Immature natural killer cell (primary cell): ENCODE measurements at places on chromosomes 2 and 18. TPM values are rescaled to one million over a fixed set of nuclear protein-coding genes. Genes with fewer than 3 reads are reported as not detected.

DNA sequence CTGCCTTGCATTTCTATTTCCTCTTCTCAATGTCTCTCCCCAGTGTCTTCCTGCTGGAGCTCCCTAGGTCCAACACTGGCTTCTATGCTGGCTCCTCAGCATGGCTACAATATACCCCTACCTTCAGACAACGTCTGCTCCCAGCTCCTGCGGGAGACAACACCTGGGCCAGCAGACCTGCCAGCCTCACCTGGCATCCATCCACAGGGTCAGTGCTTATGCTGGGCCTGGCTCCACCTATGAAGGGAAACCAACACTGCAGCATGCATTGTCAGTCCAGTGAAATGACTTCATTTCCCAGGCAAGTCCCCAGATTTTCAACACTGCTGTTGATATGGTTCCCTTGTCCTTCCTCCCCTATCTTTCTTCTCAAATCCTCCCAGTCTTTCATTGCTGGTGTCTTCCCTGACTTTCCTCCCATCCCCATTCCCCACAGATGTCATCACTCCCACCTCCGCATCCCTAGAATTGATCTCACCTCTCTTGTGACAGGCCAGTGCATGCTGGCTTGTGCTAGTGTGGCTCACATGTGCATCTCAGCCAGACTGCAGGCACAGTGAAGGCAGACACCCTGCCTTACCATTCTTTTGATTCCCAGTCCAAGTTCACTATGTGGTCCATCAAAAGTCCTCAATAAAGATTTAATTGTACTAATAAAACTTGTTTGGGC, 98.0 kb downstream of the MYO5B start:
- no peak for DNase-seq

GRCh38 chr18:70672581-70672980, 383.7 kb downstream of the SOCS6 start:
- no peak for DNase-seq

DNA sequence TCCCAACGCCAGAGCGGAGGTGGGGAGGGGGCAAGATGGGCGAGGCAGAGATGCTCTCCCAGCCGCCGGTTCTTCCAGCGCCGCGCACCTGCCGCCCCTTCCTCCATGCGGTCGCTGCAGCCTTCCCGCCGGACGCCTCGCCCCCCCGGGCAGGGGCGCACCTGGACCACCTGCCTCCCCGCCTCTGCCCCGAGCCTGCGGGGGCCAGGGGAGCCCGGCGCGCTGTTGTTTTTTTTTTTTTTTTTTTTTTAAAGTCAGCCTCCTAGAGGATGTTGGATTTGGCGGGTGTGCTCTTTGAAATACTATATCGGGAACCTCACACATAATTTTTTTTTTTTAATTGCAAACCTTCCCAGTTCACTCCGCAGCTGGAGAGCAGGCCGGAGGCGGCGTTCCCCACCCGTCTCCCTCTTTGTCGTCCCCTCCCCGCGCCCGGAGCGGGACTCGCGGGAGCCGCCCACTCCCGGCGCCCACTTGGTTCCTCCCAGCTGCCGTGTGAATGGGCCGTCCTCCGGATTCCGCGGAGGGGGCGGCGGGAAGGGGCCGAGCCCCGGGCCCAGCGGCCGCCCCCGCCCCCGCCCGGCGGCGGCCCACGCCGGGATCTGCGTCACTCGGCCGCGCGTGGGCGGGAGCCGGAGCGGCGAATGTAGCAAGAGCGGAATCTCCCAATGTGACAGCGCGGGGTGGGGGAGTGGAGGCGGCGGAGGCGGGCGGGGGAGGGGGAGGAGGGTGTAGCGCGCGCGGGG, 421 bp upstream of the NAB1 start:
- DNase-seq = peak; percentile 93

DNA sequence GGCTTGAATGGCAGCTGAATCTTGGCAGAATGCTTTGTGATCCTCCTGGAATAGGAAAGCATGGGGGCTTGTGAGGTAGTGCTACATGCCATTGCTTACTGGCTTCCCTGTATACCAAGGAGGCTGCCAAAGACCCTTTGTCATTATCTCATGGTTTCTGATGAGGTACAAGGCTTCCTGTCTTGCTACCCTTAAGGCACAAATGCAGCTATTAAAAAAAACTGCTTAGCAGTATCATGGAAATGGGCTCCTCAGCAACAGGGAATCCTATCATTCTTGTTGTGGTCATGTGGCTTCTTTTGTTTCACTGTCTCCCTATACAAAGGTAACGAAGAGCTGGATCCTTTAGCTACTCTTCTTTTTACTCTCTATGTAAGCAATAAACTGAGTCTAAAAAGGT, 6.6 kb upstream of the KANSL1L start:
- DNase-seq = no peak

DNA sequence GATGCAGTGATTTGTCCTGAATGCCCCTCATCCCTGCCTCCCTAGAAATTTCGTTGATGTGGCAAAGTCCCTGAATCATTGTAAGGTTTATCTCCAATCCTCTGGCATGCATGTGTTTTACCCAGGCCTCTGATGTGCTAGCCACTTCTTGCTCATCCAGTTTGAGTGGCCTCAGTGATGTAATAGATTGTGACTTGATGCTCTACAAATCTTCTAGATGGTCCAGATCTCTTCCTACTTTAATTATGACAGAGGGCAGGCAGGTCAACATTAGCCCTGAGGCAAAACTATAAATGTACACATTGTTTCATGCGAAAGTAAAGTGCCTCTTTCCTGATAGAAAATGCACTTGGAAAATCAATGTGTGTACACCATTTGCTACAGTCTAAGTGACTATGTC, 54.5 kb downstream of the LONRF2 start:
- no peak for DNase-seq

DNA sequence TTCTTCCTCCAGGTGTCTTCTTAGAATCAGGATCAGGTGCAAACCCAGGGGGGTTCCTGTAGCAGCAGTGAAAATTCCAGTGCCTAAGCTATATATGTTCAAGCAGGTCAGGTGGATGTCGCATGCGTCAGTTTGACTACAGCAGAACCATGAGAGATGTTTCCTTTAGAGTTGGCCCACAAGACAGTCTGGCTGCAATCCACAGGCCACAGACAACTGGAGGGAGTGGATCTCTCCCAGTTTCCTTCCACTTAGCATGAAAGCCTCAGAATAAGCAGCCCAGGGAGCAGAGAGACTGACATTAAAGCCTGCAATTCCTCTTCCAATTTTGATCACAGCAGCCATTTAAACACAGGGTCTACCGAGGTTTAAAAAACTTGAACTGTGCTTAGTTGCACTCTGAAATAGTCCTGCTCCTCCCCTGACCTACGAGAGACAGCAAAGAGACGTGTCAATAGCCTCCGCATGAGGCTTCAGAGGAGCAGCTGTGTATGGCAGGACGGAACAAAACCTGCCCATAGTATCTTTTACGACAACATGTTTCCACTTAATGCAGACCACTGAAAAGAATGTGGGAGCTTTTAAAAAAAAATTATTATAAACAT, 988 bp upstream of the KCNE4 start:
- DNase-seq = no peak

GRCh38 chr2:45273412-45274249, 264.4 kb upstream of the SIX2 start:
- no peak for DNase-seq

DNA sequence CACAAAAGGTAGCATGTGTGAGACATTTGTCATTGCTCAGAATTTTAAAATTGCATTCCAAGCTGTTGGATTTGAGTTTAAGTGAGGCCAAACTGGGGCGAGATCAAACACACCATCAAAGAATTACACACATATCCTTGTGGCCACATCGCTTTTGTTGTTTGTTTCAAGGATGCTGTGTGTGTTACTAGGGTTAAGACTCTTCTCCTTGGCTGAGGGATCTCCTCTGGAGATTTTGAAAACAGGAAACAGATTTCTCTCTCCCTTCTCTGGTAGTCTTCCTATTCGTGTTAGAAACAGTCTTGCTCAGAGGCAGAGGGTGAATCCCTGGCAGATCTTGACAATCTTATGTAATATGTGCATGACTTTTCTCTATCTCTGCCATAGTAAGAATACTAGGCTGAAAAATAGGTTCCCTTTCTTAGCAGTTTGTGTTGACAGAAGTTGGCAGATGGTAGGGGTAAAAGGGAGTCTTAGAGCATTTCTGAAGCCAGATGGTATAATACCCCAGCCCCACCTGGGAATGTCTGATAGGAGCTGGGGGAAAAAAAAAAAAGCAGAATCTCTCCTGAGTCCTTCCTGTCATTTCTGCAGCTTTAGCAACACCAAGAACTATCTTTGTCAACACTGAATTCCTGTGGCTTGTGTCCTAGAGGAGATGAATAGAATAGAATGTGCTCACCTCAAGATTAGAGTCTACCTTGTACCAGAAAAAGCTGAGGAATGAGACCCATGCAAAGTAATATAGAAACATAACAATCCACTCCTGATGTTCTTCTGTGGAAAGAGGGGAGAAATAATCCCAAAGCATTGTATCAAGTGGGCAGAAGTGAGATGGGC, 101.8 kb downstream of the XRCC5 start:
- no peak for DNase-seq

GRCh38 chr2:144694456-144694855, 174.5 kb upstream of the ZEB2 start:
- no peak for DNase-seq

- no peak for DNase-seq
These were observed 206.1 kb downstream of the HAUS1 start for GRCh38 chr18:46310258-46310657.

DNA sequence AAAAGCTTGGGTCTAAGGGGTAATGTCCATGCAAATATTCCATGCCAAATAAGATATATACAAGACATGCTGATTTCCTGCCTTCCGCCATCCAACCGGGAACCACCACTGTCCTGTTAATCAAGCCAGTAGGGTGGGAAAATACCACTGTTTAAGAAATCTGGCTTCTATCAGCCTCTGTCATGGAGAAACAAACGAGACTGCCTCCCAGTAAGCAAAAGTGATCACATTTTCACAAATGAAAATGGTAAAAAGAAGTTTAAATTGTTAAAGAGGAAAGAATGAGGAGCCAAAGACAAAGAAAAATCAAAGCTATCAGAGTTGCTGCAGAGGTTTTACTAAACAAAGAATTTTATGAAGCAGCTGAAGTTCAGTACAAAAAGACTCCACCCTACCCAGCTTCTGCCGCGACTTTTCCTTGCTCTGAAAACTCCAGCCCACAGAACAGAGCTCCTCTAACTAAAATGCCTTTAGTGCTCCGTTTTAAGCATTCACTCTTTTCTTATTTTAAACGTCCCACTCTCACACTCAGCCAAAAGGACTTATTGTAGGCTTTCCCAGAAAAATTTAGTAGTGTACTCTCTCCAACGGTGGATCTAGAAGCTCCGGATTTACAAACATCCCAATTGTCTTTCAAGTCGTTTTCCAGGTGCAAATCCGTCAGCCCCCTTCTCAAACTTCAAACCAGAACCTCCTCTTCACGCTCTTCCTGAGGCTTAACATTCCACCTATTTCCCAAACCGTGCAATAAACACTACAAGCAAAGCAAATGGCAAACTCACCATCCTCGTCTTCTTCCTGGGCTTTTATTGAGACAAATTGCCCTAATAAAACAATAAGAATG, 613 bp downstream of the COL5A2 start:
- no peak for DNase-seq

DNA sequence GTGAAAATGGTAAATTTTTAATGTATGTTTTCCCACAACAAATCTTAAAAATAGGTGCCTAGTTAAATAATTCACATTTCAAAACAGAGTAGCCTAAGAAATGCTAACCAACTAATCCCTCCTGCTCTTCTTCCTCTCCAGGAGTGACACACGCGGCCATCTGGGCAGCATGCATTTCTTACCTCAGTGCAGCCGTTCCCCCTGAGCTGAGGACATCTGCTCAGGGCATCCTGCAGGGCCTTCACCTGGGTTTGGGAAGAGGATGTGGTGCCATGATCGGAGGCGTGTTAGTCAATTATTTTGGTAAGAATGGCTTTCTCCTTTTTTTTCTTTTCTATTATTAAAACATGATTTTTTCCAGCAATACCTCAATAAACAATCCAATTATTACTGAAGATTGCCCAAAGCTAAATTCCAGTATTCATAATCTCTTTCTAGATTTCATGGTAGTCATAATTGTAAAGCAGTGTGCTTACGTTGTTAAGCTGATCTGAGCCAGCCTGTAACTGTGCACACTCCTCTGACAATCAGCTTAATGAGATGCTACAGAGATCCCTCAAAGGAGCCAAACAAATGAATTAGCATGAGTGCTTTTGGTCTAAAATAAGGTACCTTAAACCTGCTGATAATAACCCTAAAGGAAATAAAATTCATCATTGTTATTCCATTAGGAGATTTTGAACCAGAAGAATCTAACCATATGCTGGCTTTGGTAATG, 45.8 kb downstream of the NEMP2 start:
- DNase-seq = no peak

DNA sequence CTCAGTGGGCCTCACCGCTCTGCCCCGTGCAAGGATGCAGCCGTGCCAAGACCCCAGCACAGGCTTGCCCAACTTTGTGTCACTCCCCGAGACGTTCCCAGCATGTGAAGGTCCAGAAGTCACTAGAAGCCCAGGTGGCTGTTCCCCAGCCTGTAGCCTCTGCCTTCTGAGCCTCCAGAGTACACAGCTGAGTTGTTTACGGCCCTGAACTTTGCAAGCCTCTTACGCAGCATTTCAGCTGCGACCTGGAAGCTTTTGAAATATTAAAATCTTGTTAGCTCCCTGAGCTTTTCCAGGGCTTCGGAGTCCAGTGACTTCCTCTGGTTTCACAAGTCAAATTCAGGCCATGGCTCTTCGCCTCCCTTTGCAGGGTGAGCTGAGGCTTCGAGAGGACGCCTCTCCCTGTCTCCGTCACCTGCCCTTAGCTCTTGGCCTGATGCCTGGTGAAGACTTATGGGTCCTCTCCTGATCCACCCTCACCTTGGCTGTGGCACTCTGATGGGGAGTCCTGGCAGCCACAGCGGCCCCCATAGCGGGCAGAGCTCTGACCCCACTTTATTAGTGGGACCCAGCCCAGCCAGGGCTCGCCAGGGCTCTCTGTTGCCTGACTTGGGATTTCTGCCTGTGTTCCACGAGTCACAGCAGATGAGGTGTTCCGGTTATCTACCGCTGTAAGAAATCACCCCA, 76.5 kb upstream of the HPCAL1 start:
- DNase-seq = no peak

GRCh38 chr2:133574620-133575019, 6.4 kb upstream of the NCKAP5 start:
- no peak for DNase-seq

GRCh38 chr18:75201282-75202270, 7.4 kb downstream of the PTGR3 start:
- DNase-seq = no peak

- no peak for DNase-seq
These were observed 91.9 kb upstream of the CXCR4 start for GRCh38 chr2:136209561-136210454.

The TRABD2A gene
- 0.66 TPM for polyA plus RNA-seq

The HRH4 gene
- not detected for polyA plus RNA-seq

The SKOR2 gene
- polyA plus RNA-seq = not detected

The LYG1 gene
- polyA plus RNA-seq = 0.61 TPM

The DES gene
- not detected for polyA plus RNA-seq

The FAM237A gene
- not detected for polyA plus RNA-seq

The TUBA3E gene
- not detected for polyA plus RNA-seq

The IL1F10 gene
- polyA plus RNA-seq = not detected
